ENCODE measurements at places on chromosomes 12 and 14.

DNA sequence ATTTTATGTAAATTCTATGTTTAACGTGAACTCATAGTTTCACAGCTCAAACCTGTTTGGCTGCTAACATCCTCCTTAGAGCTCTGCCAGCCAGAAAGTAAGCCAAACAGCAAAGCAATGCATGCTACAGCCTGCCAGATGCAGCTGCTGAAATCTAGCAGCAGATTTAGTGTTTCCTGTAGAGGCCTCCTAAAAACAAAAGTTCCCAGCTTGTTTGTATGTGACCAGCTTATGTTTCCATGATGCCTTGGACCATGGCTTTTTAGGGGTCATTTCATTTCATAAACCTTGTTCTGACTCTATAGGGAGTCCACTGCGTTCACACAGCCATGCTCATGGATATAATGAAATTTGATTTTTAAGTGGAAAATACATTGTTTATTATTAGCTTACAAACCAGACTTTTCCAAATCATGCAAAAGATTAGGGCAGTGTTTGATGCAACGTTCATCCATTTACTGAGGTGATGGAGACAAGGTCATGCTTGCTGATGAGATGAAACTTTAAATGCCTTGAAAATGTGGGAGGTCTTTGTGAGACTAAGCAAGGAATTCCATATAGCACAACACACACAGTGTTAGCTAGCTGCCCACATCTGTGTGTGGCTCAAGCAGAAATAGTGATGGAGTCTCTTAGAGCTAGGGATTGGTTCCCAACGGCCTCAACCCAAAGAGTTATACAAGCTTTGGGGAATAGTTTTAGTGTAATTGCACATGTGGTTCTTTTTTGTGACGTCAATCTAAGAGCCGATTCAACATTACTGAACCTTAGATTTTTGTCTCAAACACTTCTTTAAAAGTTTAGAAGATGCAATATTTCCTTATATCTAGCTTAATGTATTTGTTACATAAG lies 157.5 kb upstream of the LRIG3 start:
- DNase-seq: no peak

GRCh38 chr14:99234355-99234754 lies 37.6 kb downstream of the BCL11B start:
- DNase-seq: no peak

DNA sequence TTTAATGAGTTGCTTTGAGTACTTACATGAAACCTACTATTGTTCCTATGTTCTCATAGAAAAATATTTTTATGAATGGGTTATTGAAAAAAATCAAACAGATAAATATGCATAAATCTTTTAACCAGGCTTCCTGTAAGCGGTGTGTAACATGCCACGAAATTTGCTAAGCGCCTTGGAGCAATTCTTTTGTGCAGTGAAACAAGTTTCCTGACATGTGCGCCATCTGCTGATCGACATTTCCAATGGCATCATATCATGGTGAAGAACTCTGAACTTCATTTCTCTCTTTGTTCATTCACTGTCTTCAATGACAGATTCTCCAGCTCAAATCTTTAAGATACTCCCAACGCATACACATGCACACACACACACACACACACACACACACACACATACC lies 145.6 kb upstream of the NAV3 start:
- DNase-seq: no peak

DNA sequence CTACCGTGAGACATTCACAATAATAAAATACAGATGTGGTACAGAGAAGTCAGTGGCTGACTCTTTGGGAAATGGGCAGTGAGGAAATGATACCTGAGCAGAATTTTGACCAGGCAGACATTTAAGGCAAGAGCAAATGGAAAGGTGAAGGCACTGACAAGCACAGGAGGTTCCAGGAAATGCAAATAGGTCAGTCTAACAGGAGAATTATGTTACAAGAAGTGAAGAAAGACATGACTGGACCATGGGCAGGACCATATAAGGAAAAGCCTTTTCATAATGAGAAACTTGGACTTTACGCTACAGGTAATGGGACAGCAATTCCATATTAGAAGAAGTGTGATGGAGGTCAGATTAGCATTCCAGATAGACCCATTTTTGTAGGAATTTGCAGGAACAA lies 338.9 kb downstream of the PDZRN4 start:
- DNase-seq: no peak

Measured in activated CD8-positive, alpha-beta memory T cell treated with anti-CD3 and anti-CD28 coated beads for 1 hour (primary cell).